ENCODE measurements at places on chromosomes 1 and 21.

- DNase-seq: peak; percentile 46
- no peaks in the 10 kb centered on the region for H3K27me3 ChIP-seq
- no peak overlapping the region for H3K4me3 ChIP-seq
- H3K27ac ChIP-seq: peak overlapping the region; percentile 62
- H3K36me3 ChIP-seq: no peaks in the 10 kb centered on the region
Measured at GRCh38 chr1:54310439-54311328, 95.5 kb downstream of the SSBP3 start.

- H3K4me1 ChIP-seq: no peaks in the 10 kb centered on the region
- no peak overlapping the region for H3K27ac ChIP-seq
- no peaks in the 10 kb centered on the region for H3K36me3 ChIP-seq
- DNase-seq: no peak
- no peak overlapping the region for H3K4me3 ChIP-seq
Measured at GRCh38 chr1:231487019-231487418, 41.5 kb upstream of the TSNAX start.

- H3K4me3 ChIP-seq: no peak overlapping the region
- H3K27me3 ChIP-seq: no peaks in the 10 kb centered on the region
- peaks cover 17% of the 10 kb centered on the region for H3K36me3 ChIP-seq
- no peak for DNase-seq
- H3K27ac ChIP-seq: no peak overlapping the region
Measured at GRCh38 chr1:77253211-77253610, 28.6 kb upstream of the AK5 start.

GRCh38 chr1:150575518-150576366 is 3.7 kb downstream of the MCL1 start:
- peaks cover 82% of the 10 kb centered on the region for H3K36me3 ChIP-seq
- no peaks in the 10 kb centered on the region for H3K27me3 ChIP-seq
- H3K4me3 ChIP-seq: peak overlapping the region; percentile 90
